ENCODE measurements at places on chromosomes 3 and 15. TPM values are rescaled to one million over a fixed set of nuclear protein-coding genes. Genes with fewer than 3 reads are reported as not detected.
A peak's percentile ranks its signal among the peaks of the same experiment; 100 is the strongest.

- H3K4me3 ChIP-seq: no peak overlapping the region
- H3K36me3 ChIP-seq: no peaks in the 10 kb centered on the region
- no peaks in the 10 kb centered on the region for H3K4me1 ChIP-seq
- no peak for DNase-seq
- no peaks in the 10 kb centered on the region for H3K27me3 ChIP-seq
Measured at GRCh38 chr3:14329116-14329830, 73.1 kb upstream of the SLC6A6 start.

GRCh38 chr3:129609591-129610182 lies 3.2 kb upstream of the PLXND1 start:
- no peak for DNase-seq
- H3K36me3 ChIP-seq: no peaks in the 10 kb centered on the region
- H3K27ac ChIP-seq: no peak overlapping the region
- no peaks in the 10 kb centered on the region for H3K27me3 ChIP-seq
- H3K4me1 ChIP-seq: peaks cover 16% of the 10 kb centered on the region
- no peak overlapping the region for H3K4me3 ChIP-seq

- no peak for DNase-seq
- no peaks in the 10 kb centered on the region for H3K36me3 ChIP-seq
- H3K4me1 ChIP-seq: no peaks in the 10 kb centered on the region
- no peak overlapping the region for H3K27ac ChIP-seq
Measured at GRCh38 chr3:53807117-53807810, 39.0 kb downstream of the CHDH start.

GRCh38 chr15:100433304-100433703 lies 91.5 kb upstream of the ADAMTS17 start:
- H3K27me3 ChIP-seq: no peaks in the 10 kb centered on the region
- H3K4me3 ChIP-seq: no peak overlapping the region
- no peak for DNase-seq

GRCh38 chr3:145842294-145842902 lies 318.6 kb downstream of the PLOD2 start:
- H3K27me3 ChIP-seq: no peaks in the 10 kb centered on the region
- H3K4me3 ChIP-seq: no peak overlapping the region
- DNase-seq: no peak
- H3K36me3 ChIP-seq: no peaks in the 10 kb centered on the region

DNA sequence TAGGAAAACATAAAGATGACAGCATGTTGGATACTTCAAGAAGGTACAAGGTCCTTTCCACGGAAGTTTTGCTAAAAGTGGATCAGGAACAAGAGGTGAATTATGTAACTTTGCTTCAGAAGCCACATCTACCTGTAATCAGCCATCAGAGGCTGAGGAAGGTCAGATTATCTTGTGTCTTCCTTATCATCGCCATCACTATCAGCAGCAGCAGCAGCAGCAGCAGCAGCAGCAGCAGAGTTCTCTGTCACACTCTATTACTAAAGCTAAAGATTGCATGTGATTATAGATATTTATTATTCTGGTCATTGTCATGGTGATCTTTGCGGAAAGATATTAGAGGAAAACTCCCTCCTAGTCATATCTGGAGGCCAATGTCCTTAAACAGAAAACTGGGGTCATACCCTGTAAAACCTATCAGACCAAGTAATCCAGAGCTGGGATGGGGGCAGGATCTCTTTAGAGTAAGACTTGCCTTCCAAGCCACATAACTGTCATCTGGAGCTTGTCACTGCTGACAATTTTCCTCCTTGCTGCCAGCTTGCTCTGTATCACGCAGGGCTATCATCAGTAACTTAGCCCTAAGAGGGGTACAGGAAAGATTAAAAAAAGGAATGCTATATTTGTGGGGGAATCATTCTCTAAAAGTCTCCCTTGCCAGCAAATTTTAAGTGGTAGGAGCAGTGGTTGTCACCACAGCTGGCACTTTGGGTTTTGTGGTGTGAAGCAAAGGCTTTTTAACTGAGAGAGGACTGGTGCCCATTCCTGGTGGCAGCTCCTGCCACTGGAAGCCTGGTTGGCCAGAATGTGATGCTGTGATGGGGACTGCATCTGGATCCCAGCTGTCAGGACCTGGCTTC lies 130.9 kb upstream of the RASGRP1 start:
- peaks cover 77% of the 10 kb centered on the region for H3K4me1 ChIP-seq
- H3K4me3 ChIP-seq: no peak overlapping the region
- no peaks in the 10 kb centered on the region for H3K27me3 ChIP-seq
- DNase-seq: no peak
- H3K36me3 ChIP-seq: no peaks in the 10 kb centered on the region
- H3K27ac ChIP-seq: peak overlapping the region; percentile 48

DNA sequence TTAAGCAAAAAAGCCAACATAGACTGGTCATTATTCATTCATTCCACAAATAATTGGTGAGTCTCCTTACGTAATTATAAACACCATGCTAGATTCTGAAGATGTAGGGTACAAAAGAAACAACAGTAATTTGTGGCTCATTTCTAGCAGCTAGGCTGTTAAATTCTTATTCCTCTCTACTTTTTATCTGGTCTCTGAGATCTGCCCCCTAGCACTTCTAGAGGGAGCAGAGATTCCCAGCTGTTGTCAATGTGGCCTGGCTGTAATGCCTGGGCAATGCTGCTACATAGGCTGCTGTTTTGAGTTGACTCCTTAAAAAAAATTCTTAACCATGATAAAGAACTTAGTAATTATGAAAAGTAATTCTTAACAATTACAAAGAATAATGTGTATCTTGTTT lies 434.9 kb upstream of the THRB start:
- no peaks in the 10 kb centered on the region for H3K27me3 ChIP-seq
- no peaks in the 10 kb centered on the region for H3K4me1 ChIP-seq
- H3K27ac ChIP-seq: no peak overlapping the region
- no peaks in the 10 kb centered on the region for H3K36me3 ChIP-seq

DNA sequence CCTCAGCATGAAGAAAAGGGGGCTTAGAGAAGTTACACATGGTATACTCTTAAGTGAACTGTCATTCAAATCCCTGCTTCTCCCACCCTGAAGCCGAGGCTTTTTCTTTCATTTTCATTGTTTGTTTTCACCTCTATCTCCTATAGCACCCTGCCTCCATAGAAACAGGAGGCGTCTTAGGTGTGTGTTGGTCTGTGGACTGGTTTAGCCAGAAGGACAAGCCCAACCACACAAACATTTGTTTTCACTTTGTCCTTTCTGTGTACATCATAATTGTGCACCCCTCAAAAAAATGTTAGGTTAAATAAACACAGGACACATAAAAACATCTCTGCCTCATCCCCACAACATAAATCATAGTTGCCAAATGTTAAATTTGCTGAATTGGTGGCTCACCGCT lies 73.3 kb upstream of the UBE2E2 start:
- DNase-seq: no peak
- no peaks in the 10 kb centered on the region for H3K36me3 ChIP-seq
- H3K27ac ChIP-seq: no peak overlapping the region
- no peaks in the 10 kb centered on the region for H3K4me1 ChIP-seq
- no peaks in the 10 kb centered on the region for H3K27me3 ChIP-seq

DNA sequence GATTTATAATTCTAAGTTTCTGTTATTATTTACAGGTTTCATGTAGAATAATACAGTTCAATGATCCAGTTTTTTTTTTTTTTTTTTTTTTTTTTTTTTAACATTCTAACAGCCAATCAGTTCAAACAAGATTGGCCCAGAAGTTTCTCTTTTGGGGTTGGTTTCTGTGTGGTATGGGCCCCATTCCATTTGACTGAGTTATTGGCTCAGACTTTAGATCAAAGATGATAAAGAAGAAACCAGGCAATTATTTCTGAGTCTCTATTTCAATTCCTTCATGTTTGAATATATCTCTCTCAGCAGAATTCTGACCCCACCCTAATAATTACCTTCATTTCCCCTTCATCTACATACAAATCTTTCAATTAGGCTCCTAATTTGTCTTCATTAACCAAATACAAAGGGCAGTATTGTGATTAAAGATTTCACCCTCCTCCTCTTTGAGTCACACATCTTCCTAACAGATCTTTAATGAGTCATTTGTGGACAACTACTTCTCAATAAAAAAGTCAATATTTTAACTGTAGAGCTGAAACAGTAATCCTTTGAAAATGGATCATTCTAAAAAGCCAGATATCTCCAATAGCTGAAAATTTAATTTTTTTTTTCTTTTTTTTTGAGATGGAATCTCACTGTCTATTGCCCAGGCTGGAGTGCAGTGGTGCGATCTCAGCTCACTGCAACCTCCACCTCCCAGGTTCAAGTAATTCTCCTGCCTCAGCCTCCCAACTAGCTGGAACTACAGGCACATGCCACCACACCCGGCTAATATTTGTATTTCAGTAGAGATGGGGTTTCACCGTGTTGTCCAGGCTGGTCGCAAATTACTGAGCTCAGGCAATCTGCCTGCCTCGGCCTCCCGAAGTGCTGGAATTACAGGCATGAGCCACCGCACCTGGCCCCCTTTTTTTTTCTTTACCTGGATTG lies 878.8 kb downstream of the NAALADL2 start:
- no peaks in the 10 kb centered on the region for H3K36me3 ChIP-seq
- H3K27me3 ChIP-seq: no peaks in the 10 kb centered on the region
- H3K4me1 ChIP-seq: no peaks in the 10 kb centered on the region
- no peak overlapping the region for H3K27ac ChIP-seq
- no peak for DNase-seq

DNA sequence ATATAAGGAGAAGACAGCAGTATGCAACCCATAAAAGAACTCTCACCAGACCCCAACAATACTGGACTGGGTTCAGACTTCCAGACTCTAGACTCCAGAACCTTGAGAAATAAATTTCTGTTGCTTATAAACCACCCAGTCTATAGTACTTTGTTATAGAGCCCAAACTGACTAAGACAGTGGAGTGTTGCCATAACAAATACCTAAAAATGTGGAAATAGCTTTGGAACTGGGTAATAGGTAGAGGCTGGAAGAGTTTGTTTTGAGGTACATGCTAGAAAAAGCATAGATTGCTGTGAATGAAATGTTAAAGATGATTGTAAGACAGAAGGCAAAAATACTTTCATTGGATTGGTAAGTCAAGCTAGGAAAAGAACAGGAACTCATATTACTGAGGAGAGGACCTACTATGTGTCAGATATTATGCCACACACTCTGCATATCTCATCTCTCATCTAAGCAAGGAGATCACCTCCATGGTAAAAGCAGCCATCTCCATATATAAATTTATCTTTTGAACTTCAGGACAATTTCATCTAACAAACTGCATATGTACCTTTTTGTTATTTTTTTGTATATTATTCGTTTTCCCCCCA lies 67.4 kb upstream of the FNDC3B start:
- no peaks in the 10 kb centered on the region for H3K36me3 ChIP-seq
- no peaks in the 10 kb centered on the region for H3K27me3 ChIP-seq
- DNase-seq: no peak
- H3K4me1 ChIP-seq: no peaks in the 10 kb centered on the region
- H3K4me3 ChIP-seq: no peak overlapping the region

DNA sequence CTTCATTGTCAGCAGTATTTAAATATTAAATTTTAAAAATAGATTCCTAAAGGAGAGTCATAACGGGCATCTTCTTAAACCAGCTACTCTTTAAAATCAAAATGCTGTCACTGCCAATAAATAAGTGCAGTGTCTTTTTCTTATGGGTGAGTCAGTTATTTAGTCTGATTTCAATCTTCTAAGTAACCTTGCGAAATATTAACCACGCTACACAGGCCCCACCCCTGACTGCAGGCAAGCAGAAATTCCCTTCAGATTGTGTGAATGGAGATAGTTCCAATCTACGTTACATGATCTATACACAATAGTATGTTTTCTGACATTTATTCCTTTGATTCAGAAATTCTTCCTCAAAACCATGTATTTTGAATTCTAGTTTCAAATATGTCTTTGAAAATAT lies 141.5 kb downstream of the GADL1 start:
- no peak for DNase-seq
- H3K4me1 ChIP-seq: no peaks in the 10 kb centered on the region
- no peak overlapping the region for H3K4me3 ChIP-seq

DNA sequence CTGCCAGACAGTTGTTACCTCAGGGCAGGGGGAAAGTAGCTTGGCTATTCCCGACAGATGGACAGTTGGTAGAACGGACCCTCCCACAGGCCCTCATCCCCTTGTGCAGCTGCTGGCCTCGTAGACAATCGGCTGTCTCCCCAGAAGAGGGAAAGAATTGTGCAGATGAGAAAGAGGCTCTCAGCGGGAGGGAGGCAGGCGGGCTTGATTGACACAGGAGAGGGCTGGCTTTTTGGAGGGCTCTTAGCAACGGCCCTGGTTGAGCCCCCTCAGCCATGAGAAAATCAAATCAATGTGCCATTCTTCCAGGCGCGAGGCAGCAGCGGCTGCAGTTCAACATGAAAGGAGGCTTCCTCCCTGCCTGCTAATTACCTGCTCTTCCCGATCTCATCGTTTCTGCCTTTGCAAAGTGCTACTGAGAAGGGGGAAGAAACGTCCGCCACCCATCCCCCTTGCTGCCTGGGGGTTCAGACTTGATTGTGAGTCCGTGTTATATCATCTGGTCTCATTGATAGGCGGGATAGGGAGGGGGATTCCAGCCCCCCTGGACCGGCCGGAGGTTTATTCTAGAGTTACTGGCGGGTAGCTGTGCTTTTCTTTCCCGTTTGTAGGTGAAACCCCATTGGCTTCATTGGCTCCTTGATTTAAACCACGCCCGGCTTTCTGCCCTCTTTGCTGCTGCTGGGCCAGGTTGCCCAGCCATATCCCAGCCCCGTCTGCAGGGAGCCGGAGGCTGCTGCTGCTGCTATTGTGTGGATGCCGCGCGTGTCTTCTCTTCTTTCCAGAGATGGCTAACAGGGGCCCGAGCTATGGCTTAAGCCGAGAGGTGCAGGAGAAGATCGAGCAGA lies at the start of gene TAGLN3:
Gene TAGLN3, plus strand, starts transcription at position 287 of the 848 bp plus-strand sequence. Its CDS starts 501 bp downstream, at position 788.
- DNase-seq: no peak
- H3K4me3 ChIP-seq: no peak within 1 kb of the TSS
- H3K27ac ChIP-seq: no peak within 1 kb of the TSS

- H3K4me3 ChIP-seq: no peak overlapping the region
Measured at GRCh38 chr3:3071136-3071535, 39.0 kb downstream of the IL5RA start.

The RTP1 gene
- not detected for total RNA-seq

The GLDN gene
- total RNA-seq: not detected
